GM23338 (cell line): ENCODE measurements at places on chromosomes 3 and 15. TPM values are rescaled to one million over a fixed set of nuclear protein-coding genes. Genes with fewer than 3 reads are reported as not detected.

GRCh38 chr3:148042663-148043445, 633.7 kb downstream of the ZIC1 start:
- DNase-seq, result no peak

GRCh38 chr15:41254560-41254959, 23.5 kb downstream of the CHP1 start:
- no peak for DNase-seq

GRCh38 chr3:15535732-15536131, 14.2 kb upstream of the COLQ start:
- no peak for DNase-seq

Gene SLC2A2
- total RNA-seq, result not detected in 2 replicates

DNA sequence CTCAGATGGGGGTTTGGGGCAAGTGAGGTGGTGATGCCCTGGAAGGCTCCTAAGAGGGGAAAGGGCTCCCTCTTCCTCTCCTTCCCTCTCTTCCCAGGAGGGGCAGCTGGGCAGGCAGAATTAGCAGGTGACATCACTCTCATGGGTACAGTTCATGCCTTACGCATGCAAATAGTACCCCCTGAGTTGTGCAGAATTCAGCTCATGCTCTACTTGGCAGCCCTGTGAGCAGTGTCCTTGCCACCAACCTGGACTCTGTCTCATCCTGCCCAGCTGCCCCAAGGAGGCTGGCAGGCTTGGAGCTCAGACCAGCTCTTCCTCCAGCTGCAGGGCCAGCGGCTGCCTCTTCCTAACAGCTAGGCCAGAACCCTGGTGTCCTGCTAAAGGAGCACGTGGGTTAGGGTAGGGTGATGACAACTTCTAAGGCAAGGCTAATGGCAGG, 3.3 kb downstream of the CHAC1 start:
- DNase-seq, result no peak

- DNase-seq, result no peak
Measured at GRCh38 chr3:178181784-178182183, 354.5 kb upstream of the KCNMB2 start.

Gene KBTBD12
- 0.23 and 0.69 TPM in 2 replicates for total RNA-seq

- DNase-seq, result peak; percentile 77
Measured at GRCh38 chr3:10192953-10193691, 28.4 kb downstream of the IRAK2 start.

Gene IL5RA
- total RNA-seq, result 0.31 TPM in 1 of 2 replicates, not detected in the other

Gene CDCP1
- total RNA-seq, result 17.4 and 20.1 TPM in 2 replicates

- DNase-seq, result no peak
Measured at GRCh38 chr3:105409364-105409763, 42.7 kb downstream of the ALCAM start.

GRCh38 chr15:69311319-69311721, 12.6 kb downstream of the PAQR5 start:
- DNase-seq, result no peak

Gene GPR160
- total RNA-seq, result 55.7 and 77.0 TPM in 2 replicates

DNA sequence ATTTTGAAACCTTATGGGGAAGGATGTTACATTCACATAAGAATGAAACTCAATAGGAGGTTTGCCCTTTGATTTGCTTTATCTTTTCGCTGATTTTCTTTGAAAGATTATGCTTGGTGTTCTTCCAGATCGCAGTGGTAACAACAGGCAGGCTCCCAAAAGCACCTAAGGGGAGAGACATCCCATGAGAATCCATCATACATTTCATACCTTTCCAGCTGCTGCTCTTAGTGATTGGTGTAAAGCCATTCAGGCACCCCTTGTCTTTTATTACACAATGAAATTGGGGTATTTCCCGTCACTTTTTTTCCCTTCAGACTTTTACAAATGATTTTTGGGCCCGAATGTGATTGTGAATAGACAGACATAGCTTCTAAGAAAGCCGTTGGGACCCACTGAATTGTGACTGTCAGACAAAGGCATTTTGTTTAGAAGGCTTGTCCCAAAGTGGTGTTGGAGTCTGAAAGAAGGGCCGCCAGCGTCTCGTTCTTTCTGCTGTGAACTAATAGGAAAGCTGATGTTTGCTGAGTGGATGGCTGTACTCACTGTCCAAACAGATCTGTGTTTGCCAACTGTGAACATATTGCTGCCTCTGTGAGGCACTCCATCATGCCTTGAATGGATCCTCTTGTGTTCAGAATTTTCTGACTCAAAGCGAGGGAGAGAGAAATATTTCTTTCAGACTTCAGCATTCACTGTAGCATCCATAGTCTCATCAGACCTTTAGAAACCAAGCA, 164.3 kb downstream of the FNDC3B start:
- DNase-seq, result no peak

GRCh38 chr3:106208251-106208650, 339.4 kb upstream of the CBLB start:
- DNase-seq, result no peak

- DNase-seq, result no peak
Measured at GRCh38 chr15:43132830-43133429, 456 bp upstream of the TMEM62 start.

DNA sequence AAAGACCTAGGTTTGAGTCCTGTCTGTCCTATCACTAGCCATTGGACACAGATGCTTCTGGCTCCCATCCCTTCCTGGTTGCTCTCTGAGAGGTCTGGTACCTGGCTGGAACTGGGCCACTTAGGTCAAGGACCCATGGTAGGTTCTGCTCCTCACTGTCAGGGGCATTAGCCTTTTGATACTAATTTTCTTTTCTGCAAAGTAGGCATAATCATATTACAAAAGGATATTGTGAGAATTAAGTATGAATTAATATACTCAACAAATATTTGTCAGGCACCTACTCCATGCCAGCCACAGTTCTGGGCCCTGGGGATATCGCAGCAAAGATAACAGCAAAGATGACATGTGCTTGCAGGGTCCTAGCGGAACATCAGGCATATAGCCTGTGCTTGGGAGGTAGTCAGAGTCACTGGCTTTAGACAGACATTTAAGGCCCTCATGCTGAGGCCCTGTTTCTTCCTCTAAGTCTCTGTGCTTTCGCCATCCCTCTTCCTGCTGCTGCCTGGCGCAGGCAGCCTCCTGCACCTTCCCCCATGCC, 25.6 kb upstream of the LCTL start:
- no peak for DNase-seq

DNA sequence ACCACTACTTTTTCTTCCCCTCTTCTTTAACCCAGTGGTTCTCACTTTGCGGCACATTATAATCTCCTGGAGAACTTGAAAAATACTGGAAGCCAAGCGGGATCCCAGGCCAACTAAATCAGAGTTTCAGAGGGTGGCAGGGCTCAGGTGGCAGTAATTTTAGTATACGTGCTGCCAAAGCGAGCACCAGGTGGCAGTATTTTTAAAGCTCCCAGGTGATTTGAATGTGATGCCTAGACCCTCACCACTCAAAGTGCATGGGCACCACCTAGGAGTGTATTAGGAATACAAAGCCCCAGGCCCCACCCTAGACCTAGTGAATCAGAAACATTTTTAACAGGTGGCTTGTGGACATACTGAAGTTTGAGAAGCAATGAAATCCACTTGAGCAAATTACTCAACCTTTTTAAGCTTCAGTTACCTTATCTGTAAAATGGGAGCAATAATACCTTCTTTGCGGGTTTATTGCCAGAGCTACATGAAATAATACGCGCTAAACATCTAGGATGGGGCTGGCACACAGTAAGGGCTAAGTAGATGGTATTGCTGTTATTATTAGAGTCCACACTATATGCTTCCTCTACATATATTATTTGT, 8.3 kb downstream of the B3GALNT1 start:
- peak; percentile 76 for DNase-seq

DNA sequence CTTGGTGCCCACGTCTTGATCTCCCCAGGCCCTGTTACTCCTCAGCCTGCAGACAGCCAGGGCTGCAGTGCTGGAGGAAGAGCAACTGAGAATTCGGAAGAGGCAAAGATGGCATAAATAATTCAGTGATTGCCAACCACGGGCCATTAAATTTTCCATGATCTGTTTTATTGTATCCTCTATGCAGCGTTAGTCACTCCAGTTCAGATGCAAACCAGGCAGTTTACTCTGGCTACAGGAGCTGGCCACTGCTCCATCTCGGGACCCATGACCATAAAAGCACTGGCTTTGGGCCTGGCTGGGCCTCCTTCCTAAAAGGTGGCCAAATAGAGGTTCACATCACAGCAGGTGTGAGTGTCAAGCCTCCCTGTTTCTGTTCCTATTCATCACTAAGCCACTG, 137.6 kb upstream of the TLE3 start:
- no peak for DNase-seq

Gene ACKR4
- not detected in 2 replicates for total RNA-seq

- DNase-seq, result no peak
Measured at GRCh38 chr3:148147903-148148302, 549.8 kb upstream of the AGTR1 start.

- no peak for DNase-seq
Measured at GRCh38 chr3:40232626-40233025, 76.9 kb upstream of the EIF1B start.

Gene DISP2
- total RNA-seq, result 1.0 and 1.3 TPM in 2 replicates

- no peak for DNase-seq
Measured at GRCh38 chr15:66847565-66847991, 145.5 kb downstream of the SMAD6 start.

Gene ALDH1A3
- 19.8 and 27.9 TPM in 2 replicates for total RNA-seq

DNA sequence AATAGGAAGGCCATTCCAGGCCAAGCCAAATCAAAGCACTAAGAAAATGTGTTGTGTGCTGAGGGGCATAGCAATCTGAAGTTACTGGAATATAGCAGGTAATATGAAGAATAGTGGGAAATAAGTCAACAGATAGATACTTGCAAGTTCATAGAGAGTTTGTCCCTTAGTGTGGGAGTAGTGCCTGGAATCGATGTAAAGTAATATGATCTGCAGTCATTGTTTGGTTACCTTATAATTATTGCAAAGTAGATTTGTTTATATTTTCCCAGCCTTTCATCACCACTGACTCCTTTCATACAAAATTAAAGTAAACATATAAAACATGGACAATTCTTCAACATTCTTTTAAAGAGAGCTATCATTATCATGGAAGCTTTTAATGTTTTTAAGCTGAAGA, 420.9 kb upstream of the NECTIN3 start:
- no peak for DNase-seq

DNA sequence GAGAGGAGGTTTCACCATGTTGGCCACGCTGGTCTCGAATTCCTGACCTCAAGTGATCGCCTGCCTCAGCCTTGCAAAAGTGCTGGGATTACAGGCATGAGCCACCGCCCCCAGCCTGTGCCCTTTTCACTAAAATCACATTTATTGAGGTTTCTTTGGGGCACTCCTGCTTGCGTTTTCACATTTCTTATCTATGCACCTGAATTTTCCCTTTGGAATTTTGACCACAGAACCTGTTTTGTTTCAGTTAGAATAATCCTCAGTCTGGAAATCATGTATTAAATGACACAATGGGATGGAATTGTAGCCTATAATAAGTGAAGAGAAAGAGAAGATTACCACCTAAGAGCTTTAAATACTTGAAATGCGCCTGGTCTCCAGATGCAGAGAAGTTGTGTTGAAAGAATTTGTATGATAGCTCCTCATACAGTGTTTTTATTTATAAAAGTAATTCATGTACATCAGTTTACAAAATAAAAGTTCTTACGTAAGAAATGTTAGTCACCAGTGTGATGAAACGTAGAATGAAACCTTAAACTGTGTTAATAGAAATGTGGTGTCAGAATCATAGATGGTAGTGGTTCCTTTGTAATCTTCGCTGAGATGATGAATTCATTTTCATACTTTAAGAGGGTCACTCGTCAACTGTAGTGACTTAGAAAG, 107.0 kb downstream of the TCF12 start:
- DNase-seq, result no peak

GRCh38 chr3:112095731-112096130, 9.5 kb downstream of the C3orf52 start:
- no peak for DNase-seq

GRCh38 chr3:184523825-184524615, 37.6 kb upstream of the EPHB3 start:
- peak; percentile 74 for DNase-seq

Gene CRTC3
- 3.8 and 6.5 TPM in 2 replicates for total RNA-seq

DNA sequence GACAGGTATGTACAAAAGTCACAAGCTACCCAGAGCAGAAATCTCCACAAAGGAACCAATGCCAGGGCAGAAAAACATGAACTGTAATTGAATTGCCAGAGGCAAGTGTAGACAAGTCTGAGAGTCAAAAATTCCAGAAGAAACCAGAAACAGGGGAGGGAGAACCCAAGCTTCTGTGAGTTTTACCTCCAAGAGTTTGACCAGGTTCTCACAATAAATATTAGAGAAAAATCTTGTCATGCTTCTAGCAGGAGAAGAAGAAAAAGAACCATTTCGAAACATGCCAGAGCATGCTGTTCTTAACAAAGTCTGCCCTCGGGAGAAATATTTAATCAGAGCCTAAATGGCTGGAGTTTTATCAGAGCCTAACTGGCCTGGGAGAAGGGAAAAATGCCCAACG, 32.5 kb upstream of the AP3B2 start:
- no peak for DNase-seq

- DNase-seq, result peak; percentile 84
Measured at GRCh38 chr15:74958320-74958907, 1.8 kb upstream of the RPP25 start.

Gene TWF2
- total RNA-seq, result 120 and 123 TPM in 2 replicates

Gene PSTPIP1
- 0.19 and 0.80 TPM in 2 replicates for total RNA-seq

- no peak for DNase-seq
Measured at GRCh38 chr3:183870563-183870962, 14.1 kb downstream of the PARL start.

DNA sequence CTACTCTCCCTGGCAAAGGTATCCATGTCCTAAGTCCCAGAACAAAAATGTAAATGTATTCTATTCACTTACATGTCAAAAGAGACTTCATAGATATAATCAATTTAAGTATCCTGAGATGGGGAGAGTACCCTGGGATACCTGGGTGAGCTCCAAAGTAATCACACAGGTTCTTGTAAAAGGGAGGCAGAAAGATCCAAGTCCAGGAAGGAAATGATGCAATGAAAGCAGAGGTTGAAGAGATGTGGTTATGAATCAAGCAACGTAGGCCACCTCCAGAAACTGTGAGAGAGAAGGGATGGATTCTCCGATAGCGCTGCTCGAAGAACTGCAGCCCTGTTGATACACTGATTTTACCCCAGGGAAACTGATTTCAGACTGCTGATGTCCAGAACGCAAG, 93.9 kb upstream of the VGLL3 start:
- no peak for DNase-seq

Gene GOLGA8R
- 0.17 TPM in 1 of 2 replicates, not detected in the other for total RNA-seq

DNA sequence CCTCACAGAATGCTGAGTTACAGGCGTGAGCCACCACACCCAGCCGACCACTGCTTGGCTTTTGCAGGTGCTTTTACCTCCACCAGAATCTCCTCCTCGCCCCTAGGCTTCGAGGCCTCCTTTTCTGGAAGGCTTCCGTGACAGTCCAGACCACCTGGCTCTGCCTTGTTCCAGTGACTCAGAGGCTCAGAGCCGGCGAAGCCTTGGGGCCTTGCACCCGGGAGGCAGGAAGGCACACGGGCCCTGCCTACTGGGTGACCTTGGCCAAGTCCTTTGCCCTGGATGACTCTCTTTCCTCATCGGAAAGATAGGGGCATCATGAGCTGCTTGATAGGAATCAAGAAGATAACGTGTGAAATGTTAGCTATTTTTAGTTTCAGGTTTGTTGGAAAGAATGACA, 31.3 kb upstream of the FURIN start:
- DNase-seq, result no peak

Gene SLC22A14
- total RNA-seq, result not detected in 2 replicates
